ENCODE measurements at places on chromosomes 1 and 21. TPM values are rescaled to one million over a fixed set of nuclear protein-coding genes. Genes with fewer than 3 reads are reported as not detected.

The ERRFI1 gene
- total RNA-seq, result 266 TPM

The GRIK1 gene
- not detected for total RNA-seq

The PPIAL4G gene
- not detected for total RNA-seq

The S100A1 gene
- total RNA-seq, result not detected

The ANKRD34A gene
- under 0.01 TPM for total RNA-seq

The SPRR1B gene
- total RNA-seq, result 86.5 TPM

The CCDC30 gene
- total RNA-seq, result 1.1 TPM

The FCGR1A gene
- total RNA-seq, result not detected

The LRRC38 gene
- not detected for total RNA-seq

The CNIH3 gene
- 0.68 TPM for total RNA-seq

The COL11A1 gene
- 0.07 TPM for total RNA-seq

The HPDL gene
- total RNA-seq, result 0.50 TPM

The UBQLN4 gene
- total RNA-seq, result 26.7 TPM

The GPR61 gene
- total RNA-seq, result under 0.01 TPM

The PTPN22 gene
- total RNA-seq, result 0.57 TPM

The ZNF695 gene
- total RNA-seq, result 0.21 TPM

The BMP8B gene
- 1.0 TPM for total RNA-seq

The PHLDA3 gene
- 334 TPM for total RNA-seq

The BRINP3 gene
- total RNA-seq, result not detected
